ENCODE measurements at places on chromosomes 2 and 18.

- no peak for DNase-seq
These were observed 21.1 kb downstream of the HDAC4 start for GRCh38 chr2:239379641-239380170.

- DNase-seq, result no peak
These were observed 436.9 kb downstream of the METTL4 start for GRCh38 chr18:2134364-2134763.

GRCh38 chr2:159614534-159615366 lies 1.6 kb downstream of the BAZ2B start:
- DNase-seq, result no peak

DNA sequence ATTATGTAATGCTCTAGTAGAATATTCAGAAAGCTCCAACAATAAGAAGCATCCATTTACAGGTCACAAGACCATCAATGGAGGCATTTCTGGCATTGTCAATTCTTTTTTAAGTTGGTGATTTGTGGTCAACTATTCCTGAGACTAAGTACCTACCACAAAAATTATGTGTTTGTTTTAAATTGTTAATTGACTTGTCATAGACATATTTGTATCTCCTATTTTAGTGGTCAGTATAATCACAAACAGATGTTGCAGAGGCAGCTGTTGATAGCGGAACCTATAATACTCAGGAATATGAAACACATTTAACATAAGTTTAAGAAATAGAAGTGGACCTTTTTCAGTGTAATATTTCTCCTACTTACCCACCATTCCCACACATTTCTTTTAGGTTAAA lies 430.1 kb downstream of the CCDC85A start:
- DNase-seq, result no peak

GRCh38 chr2:98551316-98551715 lies 57.0 kb downstream of the COA5 start:
- DNase-seq, result no peak

GRCh38 chr2:213861638-213862037 lies 549.2 kb upstream of the VWC2L start:
- DNase-seq, result no peak

GRCh38 chr2:98704499-98705332 lies 26.2 kb downstream of the MGAT4A start:
- no peak for DNase-seq

DNA sequence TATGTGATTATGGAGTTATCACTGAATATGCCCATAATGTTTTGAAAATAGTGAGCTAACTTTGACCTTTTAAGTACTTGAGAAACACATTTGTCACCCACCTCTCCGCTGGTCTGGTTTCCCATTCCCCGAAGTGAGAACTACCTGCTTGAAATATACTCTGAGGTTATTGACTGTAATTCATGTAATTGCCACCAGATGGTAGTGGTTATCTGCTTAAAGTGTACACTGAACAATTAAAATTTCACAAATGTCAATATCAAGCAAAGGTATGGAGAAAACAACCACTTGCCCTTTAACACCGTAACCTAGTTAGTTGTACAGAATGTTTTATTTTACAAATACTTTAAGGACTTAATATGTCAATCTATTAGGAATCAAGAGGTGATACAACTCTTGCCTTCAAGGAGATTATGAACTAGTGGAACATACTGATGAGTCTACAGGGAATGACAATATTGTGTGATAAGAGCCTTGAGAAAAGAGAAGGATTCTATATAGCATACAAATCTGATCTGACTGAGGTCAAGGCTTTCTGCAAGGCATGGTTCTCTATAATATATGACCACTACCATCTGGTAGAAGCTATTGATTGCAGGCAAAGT lies 316.8 kb upstream of the KCNH7 start:
- DNase-seq, result peak; percentile 30

DNA sequence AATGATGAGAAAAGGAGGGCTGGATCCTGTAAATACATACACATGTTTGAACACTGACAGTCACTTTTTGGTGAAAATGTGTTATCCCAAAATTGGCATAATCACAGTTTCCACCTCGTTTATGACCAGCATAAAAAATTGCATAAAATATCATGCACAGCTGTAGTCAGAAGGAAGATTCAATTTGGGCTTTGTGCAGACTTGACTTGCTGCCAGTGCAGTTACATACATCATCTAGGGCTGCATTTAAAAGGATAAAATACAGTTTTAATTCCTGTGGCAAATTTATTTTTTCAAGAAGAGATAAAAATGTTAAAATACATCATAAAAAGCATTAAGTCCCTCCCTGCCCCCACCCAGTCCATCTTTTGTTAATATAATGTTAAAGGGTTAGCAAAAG lies 103.8 kb downstream of the VWC2L start:
- DNase-seq, result no peak

DNA sequence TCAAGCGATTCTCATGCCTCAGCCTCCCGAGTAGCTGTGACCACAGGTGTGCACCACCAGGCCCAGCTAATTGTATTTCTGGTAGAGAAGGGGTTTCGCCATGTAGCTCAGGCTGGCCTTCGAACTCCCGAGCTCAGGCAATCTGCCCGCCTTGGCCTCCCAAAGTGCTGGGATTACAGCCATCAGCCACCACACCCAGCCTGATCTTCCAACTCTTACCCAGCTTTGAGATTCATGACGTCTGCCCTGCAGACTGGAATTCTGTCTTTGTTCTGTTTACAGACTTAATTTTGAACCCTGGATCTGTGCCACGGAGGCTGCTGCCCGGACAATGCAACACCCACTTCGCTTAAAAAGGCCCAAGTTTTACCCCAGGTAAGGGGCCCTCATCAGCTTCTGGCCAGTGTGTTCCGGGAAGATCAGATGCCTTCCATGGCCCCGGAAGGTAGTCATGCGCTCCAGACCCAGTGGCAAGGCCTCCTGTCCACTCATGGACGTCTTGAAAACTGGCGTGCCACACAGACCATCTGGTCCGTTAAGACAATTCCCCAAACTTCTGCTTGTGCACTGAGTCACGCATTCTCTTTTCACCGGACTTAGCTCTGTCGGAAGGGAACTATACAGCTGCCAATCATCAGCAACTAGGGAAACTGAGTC lies 5.5 kb downstream of the PXDN start:
- DNase-seq, result no peak

DNA sequence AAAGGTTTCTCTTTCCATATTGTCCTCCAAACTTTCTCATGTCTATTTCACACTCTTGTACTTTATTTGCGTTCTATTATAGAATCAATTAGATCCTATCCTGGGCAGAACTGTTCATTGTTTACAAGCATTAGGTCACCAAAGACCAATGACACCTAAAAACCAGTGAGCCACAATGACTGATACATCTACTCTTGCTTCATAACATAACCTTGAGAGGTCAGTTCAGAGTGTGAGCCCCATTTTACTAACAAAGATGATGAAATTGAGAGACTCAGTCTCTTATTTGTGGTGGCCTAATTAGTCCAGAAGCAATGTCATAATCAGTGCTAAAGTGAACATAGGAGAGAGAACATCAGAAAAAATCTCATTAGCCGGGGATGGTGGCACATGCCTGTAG lies 248.9 kb upstream of the RBBP8 start:
- DNase-seq, result no peak

GRCh38 chr2:76870011-76870410 lies 652.2 kb downstream of the LRRTM4 start:
- DNase-seq, result no peak

GRCh38 chr2:210913461-210913860 lies 357.1 kb downstream of the CPS1 start:
- no peak for DNase-seq

GRCh38 chr2:22557406-22557805 lies 827.6 kb upstream of the KLHL29 start:
- DNase-seq, result no peak

DNA sequence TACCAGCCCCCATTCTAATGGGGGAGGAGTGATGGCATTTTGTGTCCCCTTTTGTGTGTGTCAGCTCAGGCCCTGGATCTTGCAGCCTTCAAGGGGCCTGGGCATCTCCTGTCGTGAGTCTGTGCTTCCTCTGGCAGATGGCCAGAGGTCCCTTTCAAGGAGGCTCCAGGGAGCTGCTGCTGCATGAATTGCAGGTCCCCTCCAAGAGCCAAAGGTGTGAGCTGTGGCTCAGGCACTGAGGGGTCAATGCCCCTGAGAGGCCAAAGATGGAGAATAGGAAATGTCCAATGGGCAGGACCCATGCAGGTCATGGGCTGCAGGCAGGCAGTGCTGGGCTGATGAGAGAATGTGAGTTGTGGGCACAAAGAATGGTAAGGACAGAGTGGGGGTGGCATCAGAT lies 10.4 kb downstream of the MAB21L4 start:
- DNase-seq, result no peak

- DNase-seq, result peak; percentile 76
These were observed 136.6 kb downstream of the MTCL1 start for GRCh38 chr18:8841781-8842485.

DNA sequence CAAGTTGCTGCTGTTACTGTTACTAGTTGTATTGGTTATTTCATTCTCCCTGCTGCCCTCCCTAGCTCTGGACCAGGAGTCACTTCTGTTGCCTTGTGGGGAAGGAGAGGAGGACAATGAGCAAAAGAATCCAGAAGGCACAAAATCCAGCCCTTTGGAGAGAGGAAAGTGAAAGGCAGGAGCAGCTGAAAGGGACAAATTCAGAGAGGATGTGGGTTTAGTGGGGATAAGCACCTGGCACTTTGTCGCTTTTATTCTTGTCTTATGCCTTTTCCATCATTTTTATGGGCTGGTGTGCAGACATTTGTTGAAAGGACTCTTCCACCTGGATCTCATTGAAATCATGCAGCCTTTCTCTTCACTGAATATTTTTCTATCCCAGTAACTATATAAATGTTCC lies 24.3 kb upstream of the LTBP1 start:
- no peak for DNase-seq

DNA sequence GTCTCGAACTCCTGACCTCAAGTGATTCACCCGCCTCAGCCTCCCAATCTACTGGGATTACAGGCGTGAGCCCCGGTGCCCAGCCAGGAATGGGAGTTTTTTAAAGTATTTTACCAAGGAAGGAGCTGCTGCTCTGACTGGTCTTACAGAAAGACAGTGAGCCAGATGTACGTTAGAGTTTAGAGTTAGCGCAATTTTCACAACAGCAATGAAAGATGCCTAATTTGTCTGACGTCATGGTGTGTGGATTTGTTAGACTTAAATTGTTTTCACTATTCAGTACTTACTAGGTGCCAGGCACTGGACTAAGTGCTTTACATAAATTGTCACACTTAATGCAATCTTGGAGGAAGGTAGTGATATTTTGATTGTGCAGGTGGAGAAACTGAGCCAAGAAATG lies 12.4 kb upstream of the RPL37A start:
- no peak for DNase-seq

DNA sequence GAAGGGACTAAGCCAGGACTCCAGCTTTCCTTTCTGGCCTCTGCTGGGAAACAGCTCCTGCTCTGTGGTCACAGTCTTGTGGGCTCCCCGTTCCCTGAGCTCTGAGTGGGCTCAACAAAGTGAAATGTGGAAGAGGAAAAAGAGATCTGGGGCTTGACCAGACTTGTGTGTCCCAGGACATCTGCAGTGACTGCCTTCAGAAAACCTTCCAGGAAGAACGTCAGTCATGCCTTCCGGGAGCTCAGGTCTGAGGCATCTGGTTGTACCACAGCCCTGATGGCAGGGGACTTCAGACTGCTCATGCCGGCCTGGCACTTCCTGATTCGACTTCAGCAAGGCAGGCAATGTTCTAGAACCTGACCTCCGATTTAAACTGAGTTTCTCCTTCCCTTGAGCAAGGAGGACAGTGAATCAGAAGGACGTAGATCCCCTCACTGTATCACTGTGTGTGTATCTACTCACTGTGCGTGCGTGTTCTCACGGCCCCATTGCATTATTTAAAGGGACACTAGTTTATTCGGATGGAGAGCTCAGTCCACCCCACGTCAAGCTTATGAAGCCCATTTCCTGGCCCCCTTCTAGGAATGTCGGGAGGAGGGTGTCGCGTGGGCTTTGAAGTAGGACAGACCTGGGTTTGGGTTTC lies 548 bp upstream of the FBLN7 start:
- DNase-seq, result peak; percentile 14

GRCh38 chr2:177093371-177093770 lies 119.2 kb upstream of the HNRNPA3 start:
- DNase-seq, result no peak

GRCh38 chr18:3179430-3180089 lies 40.2 kb downstream of the MYOM1 start:
- no peak for DNase-seq

DNA sequence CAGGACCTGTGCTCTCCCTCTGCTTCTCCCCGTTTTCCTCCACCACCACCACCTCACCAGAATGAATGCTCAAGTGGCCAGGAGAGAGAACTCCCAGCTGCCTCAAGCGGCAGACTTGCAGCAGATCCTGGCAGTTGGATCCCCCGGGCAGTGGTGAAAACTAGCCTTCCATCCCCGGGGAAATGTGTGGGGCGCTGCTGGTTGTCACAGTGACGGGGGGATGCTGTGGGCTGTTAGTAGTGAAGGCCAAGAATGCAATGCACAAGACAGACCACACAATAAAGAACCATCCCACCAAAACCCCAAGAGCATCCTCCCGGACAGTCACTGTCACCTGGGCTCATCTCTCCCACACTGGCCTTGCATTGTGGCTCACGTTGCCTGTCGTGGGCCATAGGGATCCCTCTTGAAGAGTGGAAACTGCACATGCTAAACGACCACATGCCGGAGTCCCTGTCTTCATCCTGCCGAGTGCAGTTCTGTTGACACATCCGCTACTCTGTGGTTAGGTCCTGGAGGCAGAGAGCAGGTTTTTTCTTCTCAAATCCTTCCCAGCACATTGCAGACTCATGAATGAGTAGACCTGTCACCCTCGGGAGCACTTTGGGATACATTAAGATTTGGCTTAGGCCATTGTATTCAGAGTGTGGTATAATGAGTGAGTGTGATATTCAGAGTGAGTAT lies 13.5 kb downstream of the SPATA3 start:
- no peak for DNase-seq

DNA sequence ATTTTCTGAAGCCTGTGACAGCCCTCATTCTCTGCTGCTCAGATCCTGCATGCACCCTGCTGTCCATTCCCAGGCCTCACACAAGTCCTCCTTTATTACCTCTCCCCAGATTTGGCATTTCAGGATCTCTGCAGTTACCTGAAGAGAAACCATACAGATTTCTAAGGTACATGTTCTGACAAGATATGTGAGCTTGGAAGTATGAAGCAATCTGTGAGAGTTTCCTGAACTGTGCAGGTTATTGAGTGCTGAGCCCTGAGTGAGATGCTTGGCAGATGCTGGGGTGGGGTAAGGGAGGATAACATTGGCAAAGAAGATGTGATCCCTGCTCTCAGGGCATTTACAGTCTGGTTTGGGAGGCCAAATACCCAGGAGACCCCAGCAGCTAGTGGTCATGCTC lies 122.1 kb upstream of the STPG4 start:
- peak; percentile 77 for DNase-seq

Data from mammary epithelial cell (primary cell).